Globus pallidus (tissue), 1 donor: ENCODE measurements at places on chromosomes 12 and 14.

GRCh38 chr12:53060064-53060720 lies 10.3 kb downstream of the TNS2 start:
- no peak for DNase-seq

GRCh38 chr12:89827592-89827991 lies 119.0 kb upstream of the ATP2B1 start:
- DNase-seq: no peak

GRCh38 chr12:49777800-49778748 lies 36.7 kb downstream of the TMBIM6 start:
- no peak for DNase-seq

GRCh38 chr12:131862084-131862441 lies 32.4 kb upstream of the ULK1 start:
- no peak for DNase-seq

GRCh38 chr12:116520225-116520760 lies 38.9 kb upstream of the MAP1LC3B2 start:
- DNase-seq: no peak

DNA sequence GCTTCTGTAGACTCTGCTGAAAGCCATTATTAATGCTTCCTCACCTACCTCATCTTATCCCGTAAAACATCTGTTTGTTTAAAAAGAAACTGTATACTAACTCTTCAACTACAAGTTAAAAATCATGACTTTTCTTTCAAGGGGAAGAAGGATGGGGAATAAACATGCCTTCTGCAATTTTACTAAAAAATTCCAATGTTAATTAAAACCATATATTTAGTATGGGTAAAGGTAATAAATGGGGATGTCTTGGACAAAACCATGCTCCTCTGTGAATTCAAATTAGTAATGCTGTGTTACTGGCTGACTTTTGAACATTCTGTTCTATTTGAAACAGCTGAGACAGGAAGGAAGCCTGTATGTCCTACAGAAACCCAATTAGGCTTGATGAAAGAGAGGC lies 311.1 kb upstream of the DIO2 start:
- no peak for DNase-seq
